Activated naive CD4-positive, alpha-beta T cell (primary cell): ENCODE measurements at places on chromosomes 1 and 21.

DNA sequence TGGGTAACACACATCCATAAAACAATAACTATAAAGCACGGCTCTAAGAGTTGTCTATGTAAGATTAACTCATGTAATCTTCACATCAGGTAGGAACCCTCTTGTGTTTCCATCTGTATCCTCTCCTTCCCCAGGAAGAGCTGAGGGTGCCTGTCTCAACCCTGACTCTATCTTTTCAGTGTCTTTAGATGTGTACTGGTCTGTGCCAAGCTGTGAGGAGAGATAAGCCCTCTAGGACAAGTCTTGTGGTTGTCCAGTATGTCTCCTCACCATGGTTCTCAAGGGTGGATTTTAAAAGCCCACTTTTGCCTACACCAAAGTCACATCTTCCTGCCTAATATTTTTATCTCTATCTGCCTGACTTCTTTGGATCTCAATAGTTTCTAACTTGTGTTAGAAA lies 300.1 kb downstream of the KCNT2 start:
- no peak for DNase-seq

- DNase-seq: no peak
These were observed 14.5 kb upstream of the TARS2 start for GRCh38 chr1:150472601-150473200.

DNA sequence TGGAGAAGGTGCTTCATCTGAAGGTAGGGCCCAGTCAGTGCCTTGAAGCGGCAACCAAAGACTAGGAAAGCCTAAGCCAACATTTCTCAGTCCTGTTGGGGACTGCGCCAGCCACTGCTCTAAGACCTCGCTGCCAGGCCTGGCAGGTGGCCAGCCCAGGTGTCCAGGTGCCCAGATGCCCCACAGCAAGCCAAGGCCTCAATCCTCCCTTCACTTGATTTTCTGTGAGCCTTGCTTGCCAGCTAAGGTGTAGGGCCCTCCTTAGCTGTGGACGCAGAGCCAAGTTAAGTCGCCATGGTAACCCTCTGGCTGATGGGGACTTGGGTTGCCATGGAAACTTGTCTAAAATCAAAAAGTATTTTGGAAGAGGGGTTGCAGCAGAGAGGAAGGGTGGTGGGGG lies 135.0 kb downstream of the NAV1 start:
- no peak for DNase-seq

- no peak for DNase-seq
These were observed 99.7 kb downstream of the PRDM16 start for GRCh38 chr1:3168678-3169077.

DNA sequence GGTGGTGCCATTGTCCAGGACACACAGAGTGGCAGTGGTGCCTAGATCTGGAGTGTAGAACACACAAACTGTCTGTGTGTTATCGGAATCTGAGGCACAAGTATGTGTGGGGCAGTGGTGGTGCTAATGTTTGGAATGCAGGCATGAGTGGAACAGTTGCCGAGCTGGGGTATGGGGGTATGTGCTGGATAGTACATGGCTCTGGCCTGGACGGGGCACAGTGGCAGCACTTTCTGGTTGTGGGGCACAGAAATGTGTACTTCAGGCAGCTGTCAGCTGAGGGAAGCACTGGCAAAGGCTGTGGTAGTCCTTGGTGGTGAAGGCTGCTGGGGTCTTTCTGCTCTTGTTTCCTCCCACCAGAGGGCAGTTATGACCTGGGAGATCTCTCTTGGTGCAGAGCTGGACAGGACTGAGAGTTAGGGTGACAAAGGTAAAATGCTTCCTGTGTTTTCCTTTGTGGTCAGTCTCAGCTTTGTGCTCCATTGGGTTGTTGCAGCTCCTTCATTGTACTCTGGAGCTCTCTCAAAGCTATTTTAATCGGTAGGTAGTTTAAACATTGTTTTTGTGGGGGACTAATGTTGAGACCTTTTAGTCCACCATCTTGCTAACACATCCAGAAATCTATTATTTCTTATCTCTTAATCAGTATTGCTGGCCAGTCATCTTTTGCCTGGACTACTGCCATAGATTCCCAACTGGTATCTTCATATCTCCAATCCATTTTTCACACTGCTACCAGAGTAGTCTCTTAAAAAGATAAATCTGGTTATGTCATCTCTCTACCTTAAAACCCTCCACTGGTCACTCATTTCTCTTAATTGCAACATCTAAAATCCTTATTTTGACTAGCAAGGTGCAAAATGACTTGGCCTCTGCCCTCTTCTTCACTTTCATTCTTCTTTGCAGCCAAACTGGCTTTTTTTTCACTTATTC lies 83.9 kb upstream of the NBPF4 start:
- DNase-seq: no peak

- DNase-seq: no peak
These were observed 961 bp downstream of the RBM15 start for GRCh38 chr1:110340207-110340468.

- DNase-seq: no peak
These were observed 27.7 kb upstream of the IL19 start for GRCh38 chr1:206742719-206743383.
